ENCODE measurements at places on chromosomes 4 and X.

- no peak for DNase-seq
These were observed 164.4 kb upstream of the FTHL17 start for GRCh38 chrX:31236231-31236630.

DNA sequence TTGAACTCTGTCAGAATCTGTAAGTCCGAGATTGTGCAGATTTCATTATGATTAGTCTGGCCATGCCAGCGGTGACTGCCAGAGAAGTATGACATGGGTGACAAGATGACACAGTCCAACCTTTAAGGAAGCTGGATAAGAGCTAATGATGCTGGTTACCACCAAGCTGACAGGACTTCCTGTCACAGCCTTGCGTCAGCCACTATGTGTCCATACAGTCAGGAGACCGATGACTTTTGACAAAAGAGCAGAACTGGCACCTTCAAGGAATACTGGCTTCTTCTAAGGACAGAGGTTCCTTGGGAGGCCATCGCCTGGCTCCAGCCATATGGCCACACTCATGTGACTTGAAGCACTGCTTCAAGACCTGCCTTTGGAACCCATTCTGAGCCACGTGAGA is 67.2 kb upstream of the TFDP3 start:
- no peak for DNase-seq

GRCh38 chr4:53477038-53477565 is 99.7 kb downstream of the FIP1L1 start:
- no peak for DNase-seq

- DNase-seq, result no peak
These were observed 1039.6 kb downstream of the PDHA2 start for GRCh38 chr4:96879527-96879926.

GRCh38 chrX:39869846-39870601 is 227.7 kb downstream of the BCOR start:
- peak; percentile 43 for DNase-seq

DNA sequence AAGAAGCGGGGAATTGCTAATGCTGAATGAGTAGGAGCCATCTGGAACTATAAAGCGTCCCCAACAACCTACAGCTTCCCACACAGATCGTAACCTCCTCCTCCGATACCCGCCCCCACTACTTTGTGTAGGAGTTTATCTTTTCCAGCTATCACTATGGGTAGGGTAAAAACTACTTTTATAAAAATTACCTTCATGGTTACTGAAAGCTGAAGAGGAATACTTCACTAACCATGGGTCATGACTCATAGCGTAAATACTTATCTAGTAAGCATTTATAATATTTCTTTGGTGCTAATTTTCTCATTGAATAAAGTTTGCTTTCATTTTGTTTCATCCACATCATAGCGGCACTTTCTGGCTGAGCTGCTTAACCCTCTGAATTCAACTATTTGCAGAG is 79.4 kb upstream of the TNIP3 start:
- DNase-seq, result no peak

DNA sequence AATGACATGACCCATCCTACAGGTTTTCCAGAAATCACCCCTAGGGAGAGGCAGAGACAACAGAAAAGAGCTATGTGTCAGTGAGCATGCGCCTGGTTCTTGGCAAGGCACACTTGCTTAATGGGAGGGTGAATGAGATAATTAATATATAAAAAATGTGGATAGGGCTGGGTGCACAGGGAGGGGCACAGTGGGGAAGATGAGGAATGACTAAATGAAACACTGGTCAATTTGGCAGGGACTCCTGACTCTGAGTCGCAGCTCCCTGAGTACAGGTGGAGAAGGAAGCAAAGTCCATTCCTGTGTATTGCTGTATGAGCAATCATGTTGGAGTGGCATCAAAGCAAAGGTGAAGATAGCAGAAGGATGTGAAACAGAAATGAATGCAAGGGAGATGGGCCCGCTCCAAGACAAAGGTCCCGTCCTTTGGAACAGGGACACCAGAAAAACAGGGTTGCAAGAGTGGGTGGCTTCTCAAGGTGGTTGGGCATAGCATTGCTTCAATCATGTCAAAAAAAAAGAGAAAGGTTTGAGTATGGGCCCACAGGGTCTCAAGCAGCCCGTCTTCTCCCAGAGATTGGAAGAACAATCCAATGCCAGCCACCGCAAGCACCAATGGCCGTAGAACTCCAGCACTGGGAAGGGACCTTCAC is 278.4 kb upstream of the AGTR2 start:
- DNase-seq, result no peak

- no peak for DNase-seq
These were observed 292.9 kb downstream of the TLL1 start for GRCh38 chr4:166165829-166166420.

DNA sequence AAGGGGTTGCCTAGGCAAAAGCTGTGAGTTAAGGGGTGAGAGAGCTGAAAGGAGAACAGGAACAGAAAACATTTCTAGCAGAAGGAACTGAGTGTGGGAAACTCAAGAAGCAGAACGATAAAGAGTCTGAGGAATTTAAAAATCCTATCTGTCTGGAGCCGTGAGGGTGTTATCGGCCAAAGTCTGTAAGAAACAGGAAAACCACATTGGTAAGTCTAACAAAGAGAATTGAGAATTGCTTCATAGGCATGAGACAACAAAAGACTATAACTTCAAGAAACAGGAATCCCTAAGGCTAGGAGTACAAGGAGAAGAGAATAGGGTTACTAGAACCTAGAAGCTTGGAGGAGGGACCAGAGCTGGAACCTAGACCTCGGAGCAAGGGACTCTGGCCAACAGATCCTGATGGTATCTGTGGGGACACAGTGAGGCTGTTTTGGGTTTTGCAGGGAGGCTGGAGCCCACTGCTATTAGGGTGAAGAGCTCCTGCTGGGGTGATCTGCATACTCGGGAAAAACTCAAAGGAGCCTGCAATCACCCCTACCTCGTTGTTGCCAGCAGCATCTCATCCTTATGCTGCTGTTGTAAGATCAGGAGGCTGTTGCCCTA is 175.6 kb downstream of the FBXO8 start:
- DNase-seq, result no peak

DNA sequence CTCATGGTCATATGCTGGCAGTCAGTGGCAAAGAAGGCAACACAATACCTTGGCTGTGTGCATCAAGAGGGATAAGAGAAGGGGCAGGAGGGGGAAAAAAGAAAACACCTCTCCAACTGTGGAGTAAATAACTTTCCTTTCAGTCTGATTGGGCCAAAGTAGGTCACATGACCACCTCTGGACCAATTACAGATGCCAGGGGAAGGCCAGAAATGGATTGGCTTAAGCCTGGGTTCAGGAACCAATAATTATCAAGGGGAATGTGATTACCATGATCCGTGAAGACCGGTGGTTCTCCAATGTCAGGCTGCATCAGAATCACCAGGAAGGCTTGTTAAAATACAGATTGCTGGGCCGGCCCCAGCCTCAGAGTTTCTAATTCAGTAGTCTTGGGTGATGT is 7.4 kb upstream of the ADGRG2 start:
- DNase-seq, result no peak

- no peak for DNase-seq
These were observed 442.7 kb downstream of the RAPGEF2 start for GRCh38 chr4:159545556-159545955.

GRCh38 chr4:87489678-87490077 is 39.5 kb downstream of the SPARCL1 start:
- DNase-seq, result no peak

DNA sequence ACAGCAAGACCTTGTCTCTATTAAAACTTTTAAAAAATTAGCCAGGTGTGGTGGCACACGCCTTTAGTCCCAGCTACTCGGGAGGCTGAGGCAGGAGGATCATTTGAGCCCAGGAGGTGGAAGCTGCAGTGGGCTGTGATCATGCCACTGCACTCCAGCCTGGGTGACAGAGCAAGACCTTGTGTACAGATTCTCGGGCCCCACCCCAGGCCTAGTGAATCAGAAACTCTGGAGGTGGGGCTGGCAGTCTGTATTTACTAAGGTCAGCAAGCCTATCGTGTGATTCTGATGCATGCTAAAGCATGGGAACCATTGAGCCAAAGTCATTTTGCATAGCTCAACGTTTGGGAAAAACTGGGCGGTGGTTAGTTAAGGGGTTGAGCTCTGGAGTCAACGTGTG is 3.5 kb downstream of the S100G start:
- DNase-seq, result no peak

GRCh38 chr4:4418676-4419390 is 31.9 kb downstream of the NSG1 start:
- DNase-seq, result peak; percentile 7

DNA sequence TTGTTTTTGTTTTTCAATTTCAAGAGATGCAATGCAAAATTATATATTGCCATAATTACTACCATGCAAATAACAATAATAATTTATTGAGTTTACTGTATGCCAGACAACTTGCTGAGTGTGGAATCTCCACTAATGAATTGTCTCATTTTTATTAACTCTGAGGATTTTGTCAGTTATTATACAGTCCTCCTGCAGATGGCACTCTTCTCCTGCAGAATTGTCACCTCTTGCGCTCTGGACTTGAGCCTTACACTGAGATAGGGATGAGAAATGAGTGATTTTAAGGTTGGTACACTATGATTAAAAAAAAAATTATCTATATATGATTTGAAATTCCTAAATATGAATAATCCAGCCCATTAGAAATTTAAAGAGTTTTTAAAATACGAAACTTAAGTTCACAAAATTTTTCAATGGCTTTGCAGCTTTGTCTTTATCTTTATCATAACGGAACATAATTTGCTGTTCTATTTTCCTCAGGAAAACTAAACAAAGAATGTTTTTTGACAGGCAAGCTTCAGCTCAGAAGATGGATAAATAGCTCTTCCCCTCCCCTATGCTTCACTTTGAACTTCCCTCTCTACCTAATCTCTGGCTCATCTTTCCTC is 12.7 kb upstream of the PAQR3 start:
- no peak for DNase-seq

GRCh38 chr4:34202154-34202553 is 2042.2 kb downstream of the ARAP2 start:
- DNase-seq, result no peak

DNA sequence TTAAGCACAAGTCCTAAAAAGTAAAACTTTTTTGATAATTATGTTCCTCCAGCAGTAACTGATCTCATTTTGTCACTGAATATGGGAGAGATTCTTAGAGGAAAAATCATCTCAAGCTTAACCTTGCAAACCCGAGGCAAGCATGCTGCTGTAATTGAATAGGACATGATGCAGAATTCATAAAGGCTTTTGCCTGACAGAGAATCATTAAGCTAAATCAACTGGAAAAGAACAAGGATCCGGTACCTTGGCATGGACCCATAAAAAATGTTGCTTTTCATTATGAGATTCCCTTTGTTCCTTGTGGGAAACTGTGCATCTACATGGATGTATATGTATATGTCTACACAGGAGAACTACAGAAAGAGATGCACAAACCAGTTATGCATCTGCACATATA is 149.1 kb downstream of the PAPSS1 start:
- DNase-seq, result no peak

- no peak for DNase-seq
These were observed 184.0 kb downstream of the IQCM start for GRCh38 chr4:149631629-149632028.

DNA sequence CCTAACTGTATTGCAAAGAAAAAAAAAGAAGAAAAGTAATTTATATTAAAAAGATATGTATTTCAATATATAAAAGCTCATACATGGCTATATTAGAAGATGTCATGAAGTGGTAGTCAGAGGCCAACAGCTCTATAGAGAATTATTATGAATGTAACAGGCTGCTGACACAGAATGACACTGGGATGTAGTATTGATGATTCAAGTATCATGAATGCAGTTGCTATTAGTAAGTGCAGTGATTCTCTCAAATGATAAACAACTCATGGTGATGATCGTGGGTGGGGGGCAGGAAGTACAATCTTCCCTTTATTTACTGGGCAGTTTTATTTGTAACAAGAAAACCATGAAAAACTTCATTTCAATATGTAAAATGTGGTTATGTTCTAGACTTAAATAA is 124.6 kb downstream of the COL4A6 start:
- DNase-seq, result no peak

DNA sequence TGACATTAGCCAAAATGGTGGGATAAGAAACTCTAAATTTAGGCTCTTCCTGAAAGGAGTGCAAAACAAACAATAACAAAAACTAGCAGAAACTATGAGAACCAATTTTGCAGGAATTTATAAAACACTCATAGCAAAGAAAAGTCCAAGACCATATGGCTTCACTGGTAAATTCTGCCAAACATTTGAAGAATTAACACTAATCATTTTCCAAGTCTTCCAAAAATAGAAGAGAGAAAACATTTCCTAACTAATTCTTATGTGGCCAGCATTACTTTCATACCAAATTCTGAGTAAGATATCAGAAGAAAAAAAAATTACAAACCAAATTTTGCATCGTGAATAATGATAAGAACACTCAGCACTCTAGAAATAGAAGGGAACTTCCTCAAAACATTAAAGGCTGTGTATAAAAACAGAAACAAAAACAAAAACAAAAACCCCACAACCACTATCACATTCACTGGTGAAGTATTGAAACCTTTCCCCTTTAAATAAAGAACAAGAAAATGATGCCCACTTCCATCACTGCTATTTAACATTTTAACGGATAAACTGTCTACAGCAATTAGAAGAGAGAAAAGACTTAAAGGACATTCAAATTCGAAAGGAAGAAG is 524.3 kb upstream of the GALNTL6 start:
- no peak for DNase-seq

GRCh38 chr4:26051240-26051639 is 137.2 kb downstream of the SMIM20 start:
- DNase-seq, result no peak

DNA sequence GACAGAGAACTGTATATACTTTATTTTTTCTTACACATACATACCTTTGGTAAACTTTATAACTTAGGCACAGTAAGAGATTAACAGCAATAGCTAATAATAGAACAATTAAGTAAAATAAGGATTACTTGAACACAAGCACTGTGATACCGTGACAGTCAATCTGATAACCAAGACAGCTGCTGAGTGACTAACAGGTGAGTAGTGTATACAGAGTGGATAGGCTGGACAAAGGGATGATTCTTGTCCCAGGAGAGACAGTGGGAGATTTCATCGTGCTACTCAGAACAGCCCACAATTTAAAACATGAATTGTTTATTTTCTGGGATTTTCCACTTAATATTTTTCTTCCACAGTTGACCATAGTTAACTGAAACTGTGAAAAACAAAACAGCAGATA is 411.8 kb downstream of the PPP1R2C start:
- no peak for DNase-seq

GRCh38 chr4:93764639-93765246 is 63.8 kb upstream of the ATOH1 start:
- DNase-seq, result no peak

- DNase-seq, result no peak
These were observed 111.6 kb downstream of the FRYL start for GRCh38 chr4:48668254-48669017.

DNA sequence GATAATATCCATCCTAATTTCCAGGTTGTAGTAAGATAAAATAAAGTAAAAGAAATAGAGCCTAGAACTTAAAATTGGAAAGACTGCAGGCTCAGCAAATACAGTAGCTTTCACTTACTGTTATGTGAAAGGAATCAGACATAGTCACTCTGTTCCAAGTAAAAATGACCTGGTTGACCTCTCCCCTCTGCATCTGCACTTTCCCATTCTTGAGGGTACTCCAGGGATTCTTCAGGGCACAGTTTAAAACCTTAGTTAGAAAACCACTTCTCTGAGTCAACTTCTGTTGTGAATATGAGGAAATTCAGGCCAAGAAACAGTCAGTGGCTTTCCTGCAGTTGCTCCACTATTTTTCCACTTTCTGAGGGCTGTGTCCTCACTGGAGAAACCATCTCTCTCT is 42.9 kb downstream of the FRAS1 start:
- no peak for DNase-seq
